ENCODE measurements at places on chromosomes 4 and X.
A peak's percentile ranks its signal among the peaks of the same experiment; 100 is the strongest.

- no peak for DNase-seq
Measured at GRCh38 chr4:139709660-139710059, 44.0 kb downstream of the MGST2 start.

DNA sequence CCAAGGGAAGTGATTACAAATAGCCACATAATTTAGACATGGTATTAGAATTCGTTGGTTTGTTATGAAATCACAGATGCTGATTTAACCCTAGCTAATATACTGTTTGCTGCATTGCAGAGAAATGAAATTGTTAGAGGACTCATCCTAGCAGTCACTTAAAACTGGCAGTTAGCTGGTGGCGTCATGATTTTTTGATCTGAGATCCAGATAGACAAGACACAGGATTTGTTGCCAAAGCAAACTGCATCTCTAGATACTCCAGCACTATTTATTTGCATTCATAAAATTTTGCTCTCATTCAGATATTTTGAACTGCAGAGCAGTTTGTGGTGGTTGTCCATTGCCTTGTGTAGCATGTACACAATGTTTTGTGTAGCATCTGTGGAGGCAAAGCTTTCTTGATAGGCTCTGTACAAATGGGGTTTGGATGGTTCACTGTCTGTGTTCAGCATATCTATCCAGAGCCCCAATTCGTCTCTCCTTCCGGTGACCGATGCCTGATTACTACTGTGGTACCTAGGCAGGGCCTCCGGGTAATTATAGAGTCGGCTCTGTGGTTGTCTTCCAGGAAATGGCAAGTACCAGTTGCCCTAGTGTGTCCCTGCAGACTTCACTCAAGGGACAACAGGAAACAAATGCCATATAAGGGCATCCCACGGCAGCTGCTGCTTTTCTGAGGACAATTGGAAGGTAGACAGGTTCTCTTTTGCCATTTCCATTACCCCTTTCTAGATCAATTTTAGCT lies 30.1 kb upstream of the SPARCL1 start:
- DNase-seq: peak; percentile 80

GRCh38 chr4:85556283-85556682 lies 81.3 kb downstream of the ARHGAP24 start:
- DNase-seq: no peak

DNA sequence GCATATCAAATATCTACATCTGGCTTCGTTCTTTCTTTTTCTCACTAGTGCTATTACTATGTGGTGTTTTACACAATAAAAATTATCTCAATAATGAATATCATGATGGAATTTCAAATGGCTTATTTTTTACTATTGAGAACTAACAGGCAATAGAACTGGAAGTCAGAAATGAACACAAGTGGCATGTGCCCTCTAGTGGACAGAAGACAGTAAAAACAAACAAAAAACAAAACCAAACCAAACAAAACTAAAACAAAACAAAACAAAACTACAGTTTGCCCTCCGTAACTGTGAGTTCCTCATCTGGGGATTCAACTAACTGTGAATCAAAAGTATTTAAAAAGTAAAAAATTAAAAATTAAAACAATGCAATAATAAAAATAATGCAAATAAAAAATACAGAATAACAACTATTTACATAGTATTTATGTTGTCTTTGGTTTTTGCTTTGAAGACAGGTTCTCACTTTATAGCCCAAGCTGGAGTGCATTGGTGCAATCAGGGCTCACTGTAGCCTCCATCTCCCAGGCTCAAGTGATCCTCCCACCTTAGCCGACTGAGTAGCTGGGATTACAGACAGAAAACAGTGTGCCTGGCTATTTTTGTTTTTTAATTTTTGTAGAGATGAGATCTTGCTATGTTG lies 195.6 kb upstream of the TACR3 start:
- DNase-seq: peak; percentile 16

- DNase-seq: no peak
Measured at GRCh38 chr4:54572152-54572542, 85.6 kb upstream of the KIT start.

GRCh38 chr4:151564321-151564720 lies 155.3 kb downstream of the FHIP1A start:
- no peak for DNase-seq

- DNase-seq: no peak
Measured at GRCh38 chrX:47690175-47690574, 31.2 kb upstream of the UXT start.

DNA sequence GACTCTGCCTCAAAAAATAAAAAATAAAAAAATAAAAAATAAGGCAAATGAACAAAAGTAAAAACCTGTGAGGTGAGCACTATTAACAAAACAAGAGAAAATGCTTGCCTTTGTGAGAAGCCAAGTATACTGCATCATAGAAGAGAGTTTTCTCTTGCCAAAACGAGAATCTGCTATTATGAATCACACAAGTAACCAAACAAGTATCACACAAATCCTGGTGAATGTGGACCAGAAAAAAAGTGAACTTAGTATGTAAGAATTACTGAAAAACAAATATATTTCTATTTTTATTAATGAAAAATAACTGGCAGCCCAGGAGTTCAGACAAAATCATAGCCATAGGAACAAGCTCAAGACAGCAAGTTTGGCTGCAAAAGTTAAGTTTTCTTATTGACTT lies 193.5 kb downstream of the PDGFC start:
- DNase-seq: no peak

DNA sequence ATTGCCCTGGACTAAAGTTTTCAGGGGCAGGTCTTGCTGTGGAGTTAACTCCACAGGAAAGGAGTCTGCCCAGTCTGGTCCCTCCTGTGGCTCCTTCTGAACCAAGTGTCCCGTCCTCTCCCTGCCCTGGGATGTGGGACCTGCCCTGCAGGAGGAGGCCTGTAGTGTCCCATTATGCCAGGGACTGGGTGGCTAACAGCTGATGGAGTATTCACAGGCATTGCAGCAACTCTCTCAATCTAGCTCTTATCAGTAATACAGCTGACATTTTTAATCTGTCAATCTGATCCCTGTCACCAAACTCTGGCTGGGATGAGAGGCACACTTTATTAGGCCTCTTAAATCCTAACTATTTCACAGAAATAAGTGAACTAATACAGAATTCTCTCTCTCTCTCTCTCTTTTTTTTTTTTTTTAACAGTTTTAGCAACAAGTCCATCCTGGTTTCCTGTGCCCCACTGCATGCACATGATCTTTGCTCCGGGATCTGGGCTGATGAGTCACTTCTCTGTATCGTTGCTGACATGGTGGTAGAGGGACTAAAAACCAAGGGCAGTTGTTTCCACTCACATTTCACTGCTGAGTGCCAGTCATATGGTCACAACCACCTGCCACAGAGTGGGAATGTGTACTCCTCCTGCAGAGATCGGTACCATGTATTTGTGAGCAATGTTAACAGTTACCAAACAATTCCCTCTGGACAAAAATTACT lies 39.1 kb downstream of the HAND2 start:
- DNase-seq: no peak

GRCh38 chrX:6024204-6024603 lies 204.5 kb downstream of the NLGN4X start:
- no peak for DNase-seq

DNA sequence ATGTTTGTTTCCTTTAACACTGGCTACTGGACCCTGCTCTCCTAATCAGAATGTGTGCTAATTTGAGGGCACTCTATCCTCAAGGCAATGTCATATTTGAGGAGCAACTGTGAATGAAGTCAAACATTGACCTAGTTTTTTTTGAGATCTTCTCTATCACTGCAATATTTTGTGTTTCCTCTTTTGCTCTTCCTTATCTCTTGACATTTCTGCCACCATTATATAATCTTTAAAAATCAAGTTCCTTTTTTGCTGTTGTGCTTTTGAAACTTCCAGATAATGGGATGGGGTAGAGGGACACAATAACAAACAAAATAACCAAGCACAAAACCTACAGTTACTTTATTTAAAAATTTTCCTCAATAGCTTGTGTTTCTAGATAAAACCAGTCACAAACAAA lies 7.4 kb upstream of the WDFY3 start:
- no peak for DNase-seq

GRCh38 chr4:67736262-67736661 lies 17.9 kb downstream of the GNRHR start:
- no peak for DNase-seq

GRCh38 chr4:57911203-57911602 lies 801.0 kb upstream of the IGFBP7 start:
- no peak for DNase-seq

DNA sequence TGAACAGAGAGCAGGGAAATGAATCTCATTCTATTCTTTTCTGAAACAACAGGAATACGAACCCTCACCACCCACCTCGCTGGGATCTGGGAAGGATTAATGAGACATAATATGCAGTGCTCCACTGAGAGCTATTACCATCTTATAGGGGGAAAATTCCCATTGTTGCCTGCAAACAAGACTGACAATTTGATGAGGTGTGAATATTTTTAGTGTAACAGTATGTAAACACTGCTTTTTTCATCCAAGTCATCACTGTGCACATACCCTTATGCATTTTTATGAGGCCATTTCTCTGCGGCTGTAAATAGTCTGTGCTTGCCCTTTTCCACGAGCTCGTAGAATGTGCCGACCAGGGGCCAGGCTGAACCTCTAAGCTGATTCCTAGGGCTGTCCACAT lies 285.6 kb upstream of the CPEB2 start:
- DNase-seq: no peak

DNA sequence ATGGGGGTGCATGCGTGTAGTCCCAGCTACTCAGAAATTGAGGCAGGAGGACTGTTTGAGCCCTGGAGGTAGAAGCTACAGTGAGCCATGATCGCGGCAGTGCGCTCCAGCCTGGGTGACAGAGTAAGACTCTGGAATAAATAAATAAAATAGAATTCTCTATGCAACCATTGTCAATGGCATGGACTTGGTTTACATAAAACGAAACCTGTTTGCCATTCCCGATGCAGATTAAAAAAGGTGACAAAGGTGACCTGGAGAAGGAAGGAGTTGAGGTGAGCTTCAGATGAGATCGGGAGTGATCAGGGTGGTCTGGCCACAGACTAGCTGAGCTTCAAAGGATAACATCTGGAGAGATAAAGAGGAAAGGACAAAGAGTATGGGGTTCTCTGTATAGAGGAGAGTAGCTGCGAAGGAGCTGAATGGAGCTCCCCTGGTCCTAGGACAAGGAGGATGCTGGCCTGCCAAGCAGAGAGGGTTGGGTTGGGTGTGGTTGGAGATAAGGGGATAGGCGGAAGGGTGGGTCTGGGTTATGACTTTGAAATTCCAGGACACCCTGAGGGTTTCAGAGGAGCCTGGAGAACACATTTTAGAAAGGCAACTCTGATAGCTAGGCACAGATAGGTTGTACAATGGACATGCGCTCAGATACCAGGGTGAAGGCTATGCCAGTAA lies 98.6 kb downstream of the RBM47 start:
- no peak for DNase-seq

DNA sequence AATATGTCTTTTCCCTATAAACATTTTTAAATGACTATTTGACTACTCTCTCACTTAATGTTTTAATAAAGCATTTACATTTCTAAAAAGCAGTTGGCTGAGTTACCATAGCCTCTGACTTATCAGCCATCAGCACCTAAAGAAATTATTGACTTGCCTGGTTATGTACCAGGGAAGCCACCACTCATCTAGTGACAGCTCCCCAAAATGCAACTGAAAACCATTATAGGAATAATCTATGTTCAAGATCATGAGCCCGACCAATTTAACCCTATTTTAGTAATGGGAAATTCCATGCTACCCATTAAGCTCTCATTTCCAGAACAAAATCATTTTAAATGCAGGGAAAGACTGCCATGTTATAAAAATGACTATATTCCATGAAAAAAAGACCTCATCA lies 34.4 kb downstream of the HDX start:
- DNase-seq: no peak

GRCh38 chr4:7322166-7322991 lies 112.4 kb downstream of the PSAPL1 start:
- DNase-seq: no peak

DNA sequence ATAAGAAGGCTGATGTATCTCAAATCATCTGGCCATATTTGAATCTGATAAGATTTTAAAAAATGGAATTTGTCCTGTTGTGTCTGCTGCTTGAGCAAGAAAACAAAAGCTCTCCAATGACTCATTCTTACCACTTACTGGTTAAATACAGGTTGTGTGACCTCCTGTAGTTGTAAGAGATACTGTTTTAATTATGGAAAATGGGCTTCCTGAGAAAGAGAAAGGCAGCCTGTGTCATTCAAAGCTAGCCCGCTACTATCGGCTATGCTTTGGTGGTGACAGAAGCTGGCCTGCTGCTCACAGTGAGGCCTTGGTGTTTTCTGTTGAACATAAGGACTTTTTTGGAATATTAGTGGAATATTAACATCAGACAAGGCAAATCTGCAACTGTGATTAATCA lies 1722.1 kb upstream of the PCDH10 start:
- no peak for DNase-seq

DNA sequence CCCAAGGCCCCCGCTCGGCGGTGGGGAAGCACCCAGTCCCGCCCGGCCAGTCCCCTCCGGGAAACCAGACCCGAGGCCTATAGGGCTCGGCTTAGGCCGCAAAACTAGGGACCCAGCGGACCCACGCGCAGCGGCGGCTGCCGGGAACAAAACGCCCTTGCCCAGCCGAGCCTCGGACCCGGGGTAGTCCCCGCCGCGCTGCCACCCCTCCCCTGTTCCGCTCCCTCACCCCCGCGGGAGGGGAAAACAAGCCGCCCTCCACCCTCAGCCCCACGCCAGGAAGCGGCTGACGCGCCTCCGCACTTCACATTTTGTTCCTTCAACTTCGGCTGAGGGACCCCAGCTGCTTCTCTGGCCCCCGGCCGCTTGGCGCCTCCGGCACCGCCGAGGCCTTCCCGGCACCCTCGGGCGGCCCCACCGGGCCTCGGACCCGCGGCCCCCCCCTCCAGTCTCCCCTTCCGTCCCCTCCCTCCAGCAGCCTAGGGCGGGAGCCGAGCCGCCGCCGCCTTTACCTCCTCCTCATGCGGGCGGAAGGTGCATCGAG lies 694 bp downstream of the PDS5A start:
- DNase-seq: peak; percentile 40

- peak; percentile 10 for DNase-seq
Measured at GRCh38 chrX:102129473-102129872, 4.0 kb downstream of the TCEAL2 start.

DNA sequence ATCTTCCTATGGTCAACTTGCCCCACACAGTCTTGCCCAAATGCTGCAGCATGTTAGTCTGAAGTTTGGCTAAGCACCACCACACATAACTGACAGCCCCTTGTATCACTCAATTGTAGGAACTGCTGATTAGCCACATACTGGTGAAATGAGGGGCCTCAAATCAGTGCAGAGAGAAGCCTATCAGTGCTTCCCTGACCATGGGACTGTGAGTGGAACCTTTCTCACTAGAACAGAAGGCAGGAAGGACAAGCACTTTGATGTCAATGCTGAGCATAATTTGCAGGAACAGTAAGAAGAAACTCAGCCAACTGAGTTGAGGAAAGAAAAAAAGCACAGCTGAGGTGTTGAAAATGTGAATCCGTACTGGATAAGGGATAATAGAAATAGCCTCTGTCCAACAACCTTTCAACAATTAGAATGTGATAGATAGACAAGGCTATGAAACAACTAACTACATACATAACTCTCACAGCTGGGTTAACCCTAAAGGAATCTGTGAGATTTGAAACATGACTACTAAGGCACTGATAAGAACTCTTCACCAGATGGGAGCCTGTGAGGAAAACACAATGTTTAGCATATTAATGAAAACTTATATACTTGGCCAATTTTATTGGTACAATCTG lies 136.6 kb upstream of the SH3RF1 start:
- DNase-seq: no peak
